ENCODE measurements at places on chromosomes 11 and 22.

DNA sequence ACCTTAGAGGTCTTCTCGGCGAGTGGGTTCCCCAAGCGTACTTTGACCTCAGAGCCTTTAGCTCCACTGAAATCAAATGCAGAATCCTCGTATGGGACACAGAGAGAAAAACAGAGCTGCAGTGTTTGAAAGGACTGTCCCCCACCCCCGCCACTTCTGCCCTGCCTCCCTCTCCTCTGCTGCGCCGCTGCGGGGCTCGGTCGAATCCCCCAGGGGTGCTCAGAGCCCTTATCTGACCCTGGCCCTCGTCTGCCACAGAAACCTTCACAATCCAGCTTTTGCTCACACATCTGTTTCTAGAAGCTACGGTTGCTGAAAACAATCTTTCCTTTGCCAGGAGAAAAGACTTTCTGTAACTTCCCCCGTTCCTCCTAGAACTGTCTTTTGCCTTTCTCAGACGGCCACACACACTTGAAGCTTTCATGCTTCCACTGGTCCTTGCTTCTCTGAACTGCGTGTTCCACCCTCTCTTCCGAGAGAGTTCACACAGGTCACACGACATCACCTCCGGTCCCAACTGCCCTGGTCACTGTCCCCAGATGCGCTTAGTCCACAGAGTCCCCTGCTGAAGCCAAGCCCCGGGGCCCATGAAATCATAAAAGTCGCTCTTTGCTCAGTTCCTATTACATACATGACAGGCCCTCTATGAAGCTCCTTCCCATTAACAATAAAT, 3.7 kb downstream of the SMIM35 start:
- DNase-seq, result no peak

DNA sequence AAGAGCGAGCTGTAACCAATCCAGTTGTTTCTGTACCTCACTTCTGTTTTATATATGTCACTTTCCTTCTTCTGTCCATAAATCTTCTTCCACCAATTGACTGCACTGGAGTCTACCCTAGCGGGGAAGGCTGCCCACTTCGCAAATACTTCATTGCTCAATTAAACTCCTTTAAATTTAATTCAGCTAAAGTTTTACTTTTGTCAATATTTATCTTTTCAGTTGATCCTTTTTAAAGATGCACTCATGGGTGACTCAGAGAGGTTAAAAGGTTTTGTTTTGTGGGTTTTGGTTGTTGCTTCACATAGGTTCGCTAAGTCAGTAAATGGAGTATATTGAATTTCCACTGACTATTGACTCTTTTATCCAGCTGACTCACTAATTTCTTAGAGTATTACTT, 597.2 kb downstream of the DLG2 start:
- DNase-seq, result no peak

DNA sequence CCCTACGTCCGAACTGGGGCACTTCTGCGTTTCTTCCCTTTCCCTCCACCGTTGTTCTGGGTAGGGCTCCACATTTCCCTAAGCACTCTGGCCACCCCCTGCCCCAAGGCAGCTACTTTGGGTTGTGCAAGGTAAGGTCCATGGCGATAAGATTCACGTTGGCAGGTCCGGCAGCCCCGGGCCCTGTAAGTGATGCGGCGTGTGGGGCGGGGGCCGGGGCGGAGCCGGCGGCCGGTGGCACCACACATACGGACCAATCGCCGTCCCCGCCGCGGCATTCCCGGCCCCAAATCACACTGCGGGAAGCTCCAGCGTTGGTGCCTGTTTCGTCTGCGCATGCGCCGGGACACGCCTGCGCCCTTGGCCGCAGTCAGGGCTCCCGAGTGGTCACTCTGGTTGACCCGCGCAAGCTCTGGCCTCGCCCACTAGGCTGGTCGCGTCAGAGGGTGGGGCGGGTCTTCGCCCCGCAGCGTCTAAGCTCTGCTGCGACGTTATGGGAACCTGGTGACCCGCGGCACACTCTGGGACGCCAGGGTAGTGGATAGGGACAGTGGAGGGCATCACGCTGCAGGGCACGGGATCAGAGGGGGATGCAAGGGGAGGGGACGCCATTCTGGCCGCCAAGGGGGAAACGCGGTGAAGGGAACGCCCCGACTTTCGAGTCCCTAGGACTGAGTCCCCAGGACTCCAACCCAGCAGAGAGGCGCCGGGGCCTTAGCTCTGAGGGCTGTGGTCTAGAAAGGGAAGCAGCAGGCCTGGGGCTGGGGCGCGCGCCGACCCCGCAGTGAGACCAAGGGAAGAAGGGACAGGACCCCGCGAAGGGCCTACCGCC, 1.6 kb downstream of the FADS1 start:
- no peak for DNase-seq

- no peak for DNase-seq
Observed at GRCh38 chr11:120869097-120869496, 154.8 kb upstream of the TBCEL start.

DNA sequence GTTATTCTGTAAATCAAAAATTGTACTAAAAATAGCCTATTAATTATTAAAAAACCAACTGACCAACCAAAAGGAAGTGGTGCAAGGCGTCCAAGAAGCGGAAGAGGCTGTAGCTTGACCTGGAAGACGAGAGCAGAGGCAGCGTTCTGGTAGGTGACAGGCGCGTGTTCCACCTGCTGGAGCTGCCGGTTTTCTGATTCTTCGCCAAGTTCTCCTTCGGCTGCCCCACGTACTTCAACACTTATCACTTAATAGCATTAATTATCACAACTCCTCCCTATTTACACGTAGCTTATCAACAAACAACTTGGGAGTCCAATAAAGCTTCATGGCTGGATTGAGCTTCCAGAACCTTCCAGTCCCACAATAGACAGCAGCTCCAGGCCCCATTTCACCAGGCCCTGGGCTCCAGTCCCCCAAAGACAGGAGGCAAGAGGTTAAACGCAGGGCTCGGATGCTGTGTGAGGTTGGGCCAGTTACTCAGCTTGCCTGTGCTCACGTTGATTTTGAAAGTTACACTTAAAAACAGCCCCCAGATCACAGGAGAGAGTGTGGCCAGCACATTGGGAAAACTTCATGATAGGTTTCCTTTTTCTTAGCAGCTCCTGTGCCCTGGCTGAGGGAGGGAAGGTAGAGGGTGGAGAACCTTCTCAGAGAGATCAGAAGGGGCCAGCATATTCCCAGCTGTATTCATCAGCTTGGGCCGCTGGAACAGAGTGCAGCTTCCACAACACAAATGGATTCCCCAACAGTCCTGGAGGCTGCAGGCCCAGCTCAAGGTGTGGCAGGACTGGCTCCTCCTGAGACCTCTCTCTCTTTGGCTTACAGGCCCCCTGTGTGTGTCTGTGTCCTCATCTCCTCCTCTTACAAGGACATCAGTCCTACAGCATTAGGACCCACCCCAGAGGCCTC, 54.2 kb upstream of the FGF3 start:
- no peak for DNase-seq

DNA sequence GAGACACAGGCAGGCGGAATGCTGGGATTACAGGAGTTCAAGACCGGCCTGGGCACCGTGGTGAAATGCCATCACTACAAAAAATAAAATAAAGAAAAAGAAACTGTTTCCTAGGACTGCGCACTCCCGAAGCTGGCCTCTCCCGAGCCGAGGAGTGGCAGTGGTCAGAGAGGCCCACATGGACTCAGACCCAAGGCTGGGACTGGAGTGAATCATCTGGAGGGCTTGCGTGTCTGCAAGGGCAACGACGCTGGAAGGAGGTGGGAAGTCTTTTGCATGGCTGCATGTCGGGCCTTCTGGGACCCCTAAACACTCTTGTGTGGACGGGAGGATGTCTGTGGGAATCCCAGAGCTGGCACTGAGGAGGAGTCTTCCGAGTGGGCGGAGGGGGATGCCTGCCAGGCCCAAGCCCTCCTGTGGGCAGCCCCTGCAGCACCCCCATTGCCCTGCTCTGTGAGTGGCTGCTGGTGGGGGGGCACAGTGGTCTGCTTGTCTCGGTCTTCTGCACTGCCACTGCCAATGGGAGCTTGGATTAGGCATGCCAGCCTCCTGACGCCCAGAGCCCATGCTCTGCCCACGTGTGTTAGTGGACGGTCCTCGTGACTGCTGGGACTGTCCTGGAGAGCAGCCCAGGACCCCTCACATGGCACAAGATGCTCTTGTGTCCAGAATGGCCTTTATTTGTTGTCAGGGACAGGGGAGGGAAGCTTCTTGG, 1.8 kb upstream of the AP2A2 start:
- DNase-seq, result no peak

DNA sequence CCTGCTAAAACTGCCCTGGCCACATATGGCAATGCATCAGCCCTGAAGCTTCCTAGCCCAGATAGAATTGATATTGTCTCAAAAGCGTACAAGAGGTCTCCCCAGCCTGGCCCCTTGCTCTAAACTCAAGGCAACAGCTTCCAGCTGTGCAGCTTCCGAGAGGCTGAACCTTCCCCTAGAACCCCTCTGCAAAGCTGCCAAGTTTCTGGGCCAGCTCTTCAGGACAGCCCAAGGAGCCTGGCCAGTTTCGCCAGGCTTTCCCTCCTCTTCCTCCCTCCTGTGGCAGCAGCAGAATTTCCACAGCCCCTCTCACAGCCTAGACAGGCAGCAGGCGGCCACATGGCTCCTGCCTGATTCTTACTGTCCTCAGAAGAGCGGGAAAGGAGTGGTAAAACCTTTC, 34.5 kb downstream of the NUMA1 start:
- DNase-seq, result no peak

- DNase-seq, result no peak
Observed at GRCh38 chr11:103436131-103436770, 327.0 kb downstream of the DYNC2H1 start.

GRCh38 chr11:37449146-37449545, 851.1 kb upstream of the RAG2 start:
- no peak for DNase-seq

GRCh38 chr11:110251836-110252235, 44.6 kb downstream of the RDX start:
- no peak for DNase-seq

DNA sequence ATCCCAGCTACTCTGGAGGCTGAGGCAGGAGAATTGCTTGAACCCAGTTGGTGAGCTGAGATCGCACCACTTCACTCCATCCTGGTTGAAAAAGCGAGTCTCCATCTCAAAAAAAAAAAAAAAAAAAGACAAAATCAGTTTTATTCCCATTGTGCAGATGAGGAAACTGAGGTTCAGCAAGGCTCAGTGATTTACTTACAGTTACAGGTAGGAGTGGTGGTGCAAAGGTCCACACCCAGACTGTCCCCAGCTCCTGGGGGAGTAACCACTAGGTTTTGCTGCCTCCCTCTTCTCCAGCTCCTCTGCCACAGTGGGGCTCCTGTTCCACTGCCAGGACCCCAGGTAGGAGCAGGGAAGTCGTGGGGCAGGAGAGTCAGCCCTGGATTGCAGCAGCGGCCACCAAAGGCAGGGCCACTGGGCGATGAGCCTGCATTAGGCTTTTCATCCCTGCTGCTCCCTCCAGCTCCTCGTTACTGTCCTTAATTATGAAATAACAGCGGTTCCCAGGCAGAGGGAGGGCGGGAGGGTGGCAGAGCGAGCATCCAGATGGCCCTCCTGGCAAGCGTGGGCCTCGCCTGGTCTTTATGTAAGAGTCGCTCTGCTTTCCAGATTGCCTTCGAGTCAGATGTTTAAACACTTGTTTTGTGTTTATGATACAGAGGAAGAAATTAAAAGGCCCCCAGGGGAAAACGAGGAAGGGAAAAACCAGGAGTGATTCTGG, 15.5 kb upstream of the RASD2 start:
- DNase-seq, result no peak

- no peak for DNase-seq
Observed at GRCh38 chr11:20536784-20537183, 62.6 kb upstream of the SLC6A5 start.

DNA sequence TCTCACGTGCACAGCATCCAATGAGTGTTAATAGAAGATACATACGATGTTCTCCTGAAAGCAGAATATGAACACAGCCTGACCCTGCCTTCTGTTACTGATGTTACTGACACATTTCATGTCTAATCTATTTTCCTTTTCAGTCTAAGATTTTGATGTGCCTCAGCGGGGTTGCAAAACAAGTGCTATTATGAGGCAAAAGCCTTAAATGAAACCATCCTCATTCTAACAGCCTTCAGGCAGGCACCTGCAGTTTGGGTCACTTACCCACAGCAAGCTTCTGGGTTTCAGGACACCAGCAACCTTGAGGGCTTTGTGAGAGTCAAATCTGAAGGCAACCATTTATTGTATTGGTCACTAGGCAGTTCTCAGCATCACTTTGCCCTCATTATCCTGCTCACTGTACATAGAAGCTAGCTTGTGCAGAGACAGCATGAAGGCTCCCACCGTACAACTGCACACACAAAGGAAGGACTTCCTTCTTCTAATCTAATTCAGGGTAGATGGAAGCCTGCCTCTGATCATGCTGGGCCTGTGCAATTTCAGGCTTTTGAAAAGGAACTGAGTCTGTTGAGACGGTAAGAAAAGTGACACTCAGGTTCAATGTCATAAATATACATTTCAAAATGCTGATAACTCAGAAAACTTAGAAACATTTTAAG, 183.2 kb upstream of the PITPNB start:
- no peak for DNase-seq

GRCh38 chr11:133078012-133078411, 454.3 kb downstream of the OPCML start:
- no peak for DNase-seq

- no peak for DNase-seq
Observed at GRCh38 chr11:16295592-16295991, 60.8 kb downstream of the SOX6 start.

DNA sequence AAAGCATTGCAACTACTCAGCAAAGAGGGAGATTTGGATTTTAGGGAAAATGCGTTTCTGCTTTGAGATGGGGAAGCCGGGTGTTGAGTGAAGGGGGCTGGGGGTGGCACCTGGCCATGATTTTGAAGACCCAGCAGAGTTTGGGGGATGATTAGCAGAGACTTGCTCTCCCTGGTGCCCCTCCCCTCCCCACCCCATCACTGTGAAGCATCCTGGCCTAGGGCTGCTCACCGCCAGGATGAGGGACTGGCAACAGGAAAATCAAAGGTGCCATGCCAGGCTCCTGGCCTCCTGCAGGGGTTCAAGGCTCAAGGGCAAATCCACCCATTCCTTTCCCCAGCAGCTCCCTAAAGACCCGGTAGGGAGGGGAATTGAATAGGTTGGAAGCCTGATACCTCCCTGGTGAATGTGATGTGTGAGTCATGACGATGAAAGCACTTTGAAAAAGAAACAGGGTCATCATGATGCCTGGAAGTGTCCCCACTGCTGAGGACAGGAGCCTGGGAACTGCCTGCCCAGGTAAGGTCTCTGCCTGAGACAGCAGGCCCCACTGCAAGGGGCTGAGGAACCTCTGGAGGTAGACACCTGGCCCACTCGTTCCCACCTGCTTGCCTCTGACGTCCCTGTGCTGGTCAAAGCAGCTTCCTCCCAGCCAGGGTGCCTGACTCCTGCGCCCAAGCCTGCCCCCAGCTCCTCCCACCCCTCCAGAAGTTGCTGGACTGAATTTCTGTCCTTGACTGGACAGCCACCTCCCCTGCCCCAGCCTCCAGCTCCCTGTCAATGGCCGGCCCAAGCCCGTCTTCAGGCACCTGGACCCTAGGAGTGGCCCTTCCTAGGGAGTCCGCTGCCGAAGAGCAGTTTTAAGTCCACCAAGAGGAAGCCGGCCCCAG, 1.7 kb downstream of the CHST1 start:
- no peak for DNase-seq

DNA sequence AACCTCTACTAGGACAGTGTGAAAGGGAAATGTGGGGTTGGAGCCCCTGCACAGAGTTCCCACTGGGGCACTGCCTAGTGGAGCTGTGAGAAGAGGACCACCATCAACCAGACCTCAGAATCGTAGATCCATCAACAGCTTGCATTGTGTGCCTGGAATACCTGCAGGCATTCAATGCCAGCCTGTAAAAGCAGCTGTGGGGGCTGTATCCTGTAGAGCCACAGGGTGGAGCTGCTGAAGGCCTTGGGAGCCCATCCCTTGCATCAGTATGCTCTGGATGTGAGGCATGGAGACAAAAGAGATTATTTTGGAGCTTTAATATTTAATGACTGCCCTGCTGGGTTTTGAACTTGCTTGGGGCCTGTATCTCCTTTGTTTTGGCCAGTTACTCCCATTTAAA, 46.3 kb downstream of the PGR start:
- DNase-seq, result no peak
